ENCODE measurements at places on chromosomes 5 and 9.

- DNase-seq = peak; percentile 87
Measured at GRCh38 chr9:137878146-137878941, 762 bp downstream of the CACNA1B start.

GRCh38 chr5:106854105-106854687 lies 816.5 kb downstream of the EFNA5 start:
- no peak for DNase-seq

DNA sequence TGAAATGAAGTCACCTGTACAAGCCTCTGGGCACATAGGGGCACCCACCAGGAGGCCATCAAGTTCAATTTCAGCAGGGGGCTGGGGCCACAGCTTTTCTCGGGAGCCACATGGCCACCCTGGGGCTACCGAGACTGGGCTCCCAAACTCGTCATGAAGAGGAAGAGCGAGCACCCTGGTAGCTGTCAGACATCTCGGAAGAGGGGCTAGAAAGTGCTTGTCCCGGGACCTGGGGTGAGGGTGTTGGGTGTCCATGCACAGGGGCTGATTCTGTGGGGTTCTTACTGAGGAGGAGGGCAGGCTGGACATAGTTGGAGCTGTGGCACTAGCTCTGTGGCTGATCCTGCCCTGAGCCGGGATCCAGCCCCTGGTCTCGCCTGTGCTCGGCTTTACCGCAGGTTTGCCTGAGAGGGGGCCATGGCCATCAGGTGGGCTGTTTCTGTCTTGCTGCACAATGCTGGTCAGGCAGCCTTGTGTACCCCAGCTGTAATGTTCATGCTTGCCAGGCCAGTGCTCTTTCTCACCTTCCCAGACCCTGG lies 70.3 kb downstream of the PHF2 start:
- DNase-seq = no peak

DNA sequence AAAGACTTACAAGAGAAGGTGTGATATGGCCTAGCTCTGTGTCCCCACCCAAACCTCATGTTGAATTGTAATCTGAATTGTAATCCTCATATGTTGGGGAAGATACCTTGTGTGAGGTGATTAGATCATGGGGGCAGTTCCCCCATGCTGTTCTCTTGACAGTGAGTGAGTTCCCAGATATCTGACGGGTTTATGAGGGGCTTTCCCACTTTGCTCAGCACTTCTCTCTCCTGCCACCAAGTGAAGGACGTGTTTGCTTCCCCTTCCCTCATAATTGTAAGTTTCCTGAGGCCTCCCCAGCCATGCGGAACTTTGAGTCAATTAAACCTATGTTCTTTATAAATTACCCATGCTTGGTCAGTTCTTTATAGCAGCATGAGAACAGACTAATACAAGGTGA lies 49.0 kb downstream of the CDO1 start:
- DNase-seq = no peak

GRCh38 chr9:98380065-98380681 lies 124.7 kb upstream of the TBC1D2 start:
- DNase-seq = peak; percentile 62

GRCh38 chr9:107213561-107214028 lies 69.5 kb upstream of the RAD23B start:
- DNase-seq = no peak

GRCh38 chr9:87655731-87656130 lies 70.2 kb upstream of the CTSL start:
- peak; percentile 13 for DNase-seq
